ENCODE measurements at places on chromosomes 1 and 21. TPM values are rescaled to one million over a fixed set of nuclear protein-coding genes. Genes with fewer than 3 reads are reported as not detected.

The PADI2 gene
- total RNA-seq, result 1.5 TPM

The AKR7A2 gene
- total RNA-seq, result 38.9 TPM

The CELA2A gene
- not detected for total RNA-seq

The AZIN2 gene
- total RNA-seq, result 0.75 TPM

The SH2D1B gene
- 0.15 TPM for total RNA-seq

Data from A549 treated with DMSO at 1 μM for 4 hours (cell line).